ENCODE measurements at places on chromosomes 16 and 17. TPM values are rescaled to one million over a fixed set of nuclear protein-coding genes. Genes with fewer than 3 reads are reported as not detected.

PLCD3 gene
- total RNA-seq, result 185 TPM

PSME3IP1 gene
- 91.2 TPM for total RNA-seq

GNGT2 gene
- total RNA-seq, result not detected

KRTAP1-5 gene
- total RNA-seq, result not detected

KRT13 gene
- total RNA-seq, result not detected

RNU2-1 gene
- not detected for total RNA-seq

C1QTNF1 gene
- 13.2 TPM for total RNA-seq

TBC1D3 gene
- total RNA-seq, result not detected

ZFPM1 gene
- 14.1 TPM for total RNA-seq

CLEC18A gene
- 1.0 TPM for total RNA-seq

CCDC200 gene
- total RNA-seq, result not detected

ELP5 gene
- total RNA-seq, result 52.0 TPM

SDR42E1 gene
- total RNA-seq, result 19.7 TPM

SEPTIN1 gene
- total RNA-seq, result not detected

OR1A1 gene
- total RNA-seq, result not detected

SMYD4 gene
- total RNA-seq, result 8.7 TPM

OR1F1 gene
- total RNA-seq, result 0.35 TPM

NAGPA gene
- total RNA-seq, result 16.8 TPM

MT4 gene
- total RNA-seq, result not detected

KCNJ18 gene
- not detected for total RNA-seq

AOC2 gene
- 2.8 TPM for total RNA-seq

STX1B gene
- total RNA-seq, result 1.1 TPM

ACE gene
- total RNA-seq, result 3.0 TPM

TAT gene
- not detected for total RNA-seq

CBX2 gene
- 0.67 TPM for total RNA-seq

ITGAX gene
- 0.21 TPM for total RNA-seq

KRTAP4-4 gene
- total RNA-seq, result not detected

ZNF624 gene
- 5.8 TPM for total RNA-seq

TNK1 gene
- 13.3 TPM for total RNA-seq

ZPBP2 gene
- not detected for total RNA-seq

MMP25 gene
- 0.50 TPM for total RNA-seq

KRT20 gene
- not detected for total RNA-seq

MYH11 gene
- not detected for total RNA-seq

FBXW10 gene
- under 0.01 TPM for total RNA-seq

ABCA5 gene
- 26.1 TPM for total RNA-seq

SYCE1L gene
- 16.4 TPM for total RNA-seq

ZDHHC7 gene
- 46.9 TPM for total RNA-seq

CACNG3 gene
- not detected for total RNA-seq

IGF2BP1 gene
- 0.17 TPM for total RNA-seq

GFAP gene
- total RNA-seq, result not detected

TPSAB1 gene
- total RNA-seq, result not detected

KRT28 gene
- not detected for total RNA-seq
